ENCODE measurements at places on chromosomes 3 and 15.
A peak's percentile ranks its signal among the peaks of the same experiment; 100 is the strongest.

DNA sequence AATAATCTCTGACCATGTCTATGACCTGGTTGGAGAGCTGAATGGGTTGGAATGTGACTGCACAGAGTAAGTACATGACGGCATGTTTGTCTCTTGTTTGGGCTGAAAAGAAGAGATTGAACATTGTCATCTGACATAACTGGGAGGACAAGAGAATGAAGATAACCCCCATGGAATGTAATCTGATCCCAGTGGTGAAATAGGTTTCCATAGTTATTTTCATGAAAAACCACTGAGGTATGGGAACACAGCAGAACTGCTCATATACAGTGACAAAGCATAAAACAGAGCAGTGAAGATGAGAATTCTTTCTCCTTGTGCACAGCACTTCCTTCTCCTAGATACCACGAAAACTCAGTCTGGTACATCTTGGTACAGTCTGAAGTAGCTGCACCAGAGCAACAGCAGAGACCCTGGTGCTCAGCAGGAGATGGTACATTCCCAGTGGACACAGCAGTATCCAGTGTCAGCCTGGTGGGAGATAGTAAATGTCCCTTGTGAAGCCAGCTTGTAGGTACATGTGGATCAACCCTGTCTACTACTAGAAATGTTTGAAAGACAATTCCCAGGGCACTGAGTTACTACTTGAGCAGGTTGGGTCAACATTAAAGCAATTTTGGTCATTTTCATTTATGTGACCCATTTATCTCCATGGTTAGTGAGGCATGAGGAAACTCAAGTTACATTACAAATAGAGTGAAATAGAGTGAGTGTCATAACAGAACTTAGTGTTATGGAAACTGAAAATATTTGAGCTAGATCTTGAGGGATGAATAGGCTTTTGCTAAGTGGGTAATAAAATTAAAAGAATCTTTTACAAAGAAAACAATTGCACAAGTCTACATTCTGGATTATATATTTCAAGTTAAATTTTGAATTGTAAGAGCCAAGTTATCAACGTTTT, 178.3 kb downstream of the SUCNR1 start:
- no peak for DNase-seq
- H3K4me3 ChIP-seq = no peak overlapping the region

DNA sequence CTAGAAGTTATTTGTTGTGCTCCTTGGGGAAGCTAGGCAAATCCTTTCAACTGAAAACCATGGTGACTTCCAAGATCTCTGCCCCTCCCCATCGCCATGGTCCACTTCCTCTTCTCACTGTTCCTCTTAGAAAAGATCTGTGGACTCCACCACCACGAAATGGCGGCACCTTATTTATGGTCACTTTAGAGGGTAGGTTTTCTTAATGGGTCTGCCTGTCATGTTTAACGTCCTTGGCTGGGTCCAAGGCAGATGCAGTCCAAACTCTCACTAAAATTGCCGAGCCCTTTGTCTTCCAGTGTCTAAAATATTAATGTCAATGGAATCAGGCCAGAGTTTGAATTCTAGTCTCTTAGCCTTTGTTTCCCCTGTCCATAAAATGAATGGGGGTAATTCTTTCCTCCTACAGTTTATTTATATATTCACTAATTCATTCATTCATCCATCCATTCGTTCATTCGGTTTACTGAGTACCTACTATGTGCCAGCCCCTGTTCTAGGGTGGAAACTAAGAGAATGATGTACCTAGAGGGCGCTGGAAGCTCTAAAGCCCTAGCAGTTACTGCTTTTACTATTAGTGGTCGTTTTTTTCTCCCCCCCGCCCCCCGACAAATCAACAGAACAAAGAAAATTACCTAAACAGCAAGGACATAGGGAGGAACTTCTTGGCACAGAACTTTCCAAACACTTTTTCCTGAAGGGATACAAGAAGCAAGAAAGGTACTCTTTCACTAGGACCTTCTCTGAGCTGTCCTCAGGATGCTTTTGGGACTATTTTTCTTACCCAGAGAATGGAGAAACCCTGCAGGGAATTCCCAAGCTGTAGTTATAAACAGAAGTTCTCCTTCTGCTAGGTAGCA, 657 bp downstream of the PATL2 start:
- H3K27ac ChIP-seq = peak overlapping the region; percentile 98
- peaks cover 7% of the 10 kb centered on the region for H3K27me3 ChIP-seq
- peaks cover 65% of the 10 kb centered on the region for H3K36me3 ChIP-seq
- peak overlapping the region; percentile 93 for H3K4me3 ChIP-seq

DNA sequence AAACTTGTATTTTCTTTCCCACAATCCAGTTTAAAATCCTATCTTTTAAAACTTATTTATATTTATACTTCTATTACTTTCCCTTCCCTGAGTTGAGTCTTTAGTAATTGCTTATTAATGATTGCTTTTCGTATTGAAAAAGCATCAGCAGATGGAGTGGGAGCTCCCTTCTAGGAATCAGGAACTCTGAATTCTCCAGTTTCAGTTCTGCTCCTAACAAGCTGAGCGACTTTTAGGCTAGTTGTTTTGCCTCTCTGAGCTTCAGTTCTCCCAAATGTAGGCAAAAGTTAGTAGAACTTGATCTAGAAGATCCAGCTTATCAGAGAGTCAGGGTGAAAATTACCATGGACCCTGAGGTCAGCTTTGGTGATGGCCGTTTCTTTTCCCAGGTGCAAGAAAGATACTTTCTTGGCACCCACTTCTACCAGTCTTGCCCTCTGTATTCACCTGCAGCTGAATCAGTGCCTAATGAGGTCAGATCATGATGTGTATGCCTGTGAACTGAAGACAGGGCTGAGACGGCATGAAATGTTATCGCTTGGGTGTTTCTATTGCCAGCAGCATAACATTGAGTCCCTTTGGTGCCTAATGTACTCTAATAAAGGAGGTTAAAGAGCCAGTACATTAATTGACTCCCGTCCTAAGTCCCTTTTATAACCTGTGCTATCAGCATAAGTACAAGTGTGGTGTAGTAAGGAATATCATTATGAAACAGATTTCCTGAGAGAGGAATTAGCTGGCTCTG, 194.5 kb upstream of the TBC1D5 start:
- no peaks in the 10 kb centered on the region for H3K36me3 ChIP-seq
- H3K4me3 ChIP-seq = no peak overlapping the region
- no peak overlapping the region for H3K27ac ChIP-seq
- DNase-seq = no peak

DNA sequence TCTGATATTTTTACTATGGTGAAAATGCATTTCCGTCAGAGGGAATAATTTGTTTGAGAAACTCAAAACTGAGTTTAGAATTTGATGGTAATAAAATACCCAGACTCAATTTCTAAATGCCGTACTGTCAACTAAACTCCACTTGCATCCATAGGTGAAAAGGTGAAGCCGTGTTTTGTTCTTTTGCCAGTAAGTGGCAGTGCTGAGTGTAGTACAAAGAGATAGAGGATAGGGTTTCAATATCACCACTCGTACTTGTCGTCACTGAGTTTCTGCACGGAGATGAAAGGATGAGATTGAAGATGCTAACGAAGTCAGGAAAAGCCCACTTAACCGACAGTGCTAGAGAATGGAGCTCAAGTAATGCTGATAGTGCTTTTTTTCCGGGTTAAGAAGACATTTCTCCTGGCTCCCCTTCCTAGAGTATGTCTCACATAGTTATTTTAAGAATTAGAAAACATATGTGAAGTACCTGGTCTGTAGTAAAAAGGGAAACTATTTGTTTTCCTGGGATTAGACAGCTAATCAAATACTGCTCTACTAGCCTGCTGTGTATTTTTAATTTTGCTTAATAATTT, 345.1 kb downstream of the IL5RA start:
- H3K4me3 ChIP-seq = no peak overlapping the region
- peaks cover 2% of the 10 kb centered on the region for H3K4me1 ChIP-seq
- DNase-seq = no peak
- H3K27me3 ChIP-seq = no peaks in the 10 kb centered on the region
- no peaks in the 10 kb centered on the region for H3K36me3 ChIP-seq

GRCh38 chr15:101028772-101029438, 109.7 kb downstream of the LRRK1 start:
- no peaks in the 10 kb centered on the region for H3K36me3 ChIP-seq
- H3K27me3 ChIP-seq = peaks cover 7% of the 10 kb centered on the region
- DNase-seq = no peak
- H3K4me3 ChIP-seq = no peak overlapping the region
- H3K27ac ChIP-seq = no peak overlapping the region

GRCh38 chr3:4290272-4290893, 12.8 kb upstream of the SETMAR start:
- no peak overlapping the region for H3K4me3 ChIP-seq
- peaks cover 11% of the 10 kb centered on the region for H3K27me3 ChIP-seq

- no peaks in the 10 kb centered on the region for H3K27me3 ChIP-seq
- H3K4me1 ChIP-seq = peaks cover 14% of the 10 kb centered on the region
- no peaks in the 10 kb centered on the region for H3K36me3 ChIP-seq
- no peak overlapping the region for H3K4me3 ChIP-seq
Observed at GRCh38 chr3:141455603-141456300, 31.1 kb upstream of the RASA2 start.

- no peak overlapping the region for H3K4me3 ChIP-seq
- peaks cover 61% of the 10 kb centered on the region for H3K4me1 ChIP-seq
- H3K36me3 ChIP-seq = peaks cover 8% of the 10 kb centered on the region
- no peaks in the 10 kb centered on the region for H3K27me3 ChIP-seq
- no peak for DNase-seq
- H3K27ac ChIP-seq = peak overlapping the region; percentile 10
Observed at GRCh38 chr15:90820481-90820880, 47.9 kb upstream of the FURIN start.

DNA sequence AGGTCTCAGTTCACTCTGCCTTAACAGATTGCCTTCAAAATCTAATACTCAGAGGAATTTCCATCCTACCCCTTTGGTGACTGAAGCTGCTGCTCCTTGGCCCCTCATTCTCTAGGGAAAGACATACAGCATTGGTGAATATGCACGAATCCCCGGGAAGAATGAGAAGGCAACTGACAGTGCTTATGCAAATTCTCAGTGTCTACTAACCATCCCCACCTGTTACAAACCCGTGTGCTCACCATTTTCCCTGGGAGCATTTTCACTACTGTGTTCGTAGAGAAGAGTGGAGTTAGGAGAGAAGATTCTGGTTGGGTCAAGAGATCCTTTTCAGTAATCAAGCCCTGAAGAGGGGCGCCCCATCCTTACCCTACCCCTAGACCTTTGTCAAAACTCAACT, 37.7 kb downstream of the SYNM start:
- no peak overlapping the region for H3K4me3 ChIP-seq
- DNase-seq = no peak
- H3K36me3 ChIP-seq = no peaks in the 10 kb centered on the region
- no peaks in the 10 kb centered on the region for H3K27me3 ChIP-seq
- no peaks in the 10 kb centered on the region for H3K4me1 ChIP-seq

GRCh38 chr3:171970301-171970788, 69.0 kb upstream of the FNDC3B start:
- H3K4me3 ChIP-seq = no peak overlapping the region
- DNase-seq = no peak
- no peak overlapping the region for H3K27ac ChIP-seq
- no peaks in the 10 kb centered on the region for H3K36me3 ChIP-seq
- H3K27me3 ChIP-seq = no peaks in the 10 kb centered on the region
- H3K4me1 ChIP-seq = peaks cover 8% of the 10 kb centered on the region

GRCh38 chr3:151426341-151426657, 34.6 kb downstream of the IGSF10 start:
- no peaks in the 10 kb centered on the region for H3K27me3 ChIP-seq
- no peak overlapping the region for H3K27ac ChIP-seq
- H3K4me3 ChIP-seq = no peak overlapping the region
- H3K4me1 ChIP-seq = peaks cover 5% of the 10 kb centered on the region
- H3K36me3 ChIP-seq = no peaks in the 10 kb centered on the region

- no peak for DNase-seq
- peaks cover 70% of the 10 kb centered on the region for H3K27me3 ChIP-seq
- peaks cover 15% of the 10 kb centered on the region for H3K4me1 ChIP-seq
- no peak overlapping the region for H3K27ac ChIP-seq
- H3K4me3 ChIP-seq = peak overlapping the region; percentile 78
- no peaks in the 10 kb centered on the region for H3K36me3 ChIP-seq
Observed at GRCh38 chr3:98734306-98734705, 28.8 kb upstream of the ST3GAL6 start.

- no peak overlapping the region for H3K27ac ChIP-seq
- no peak overlapping the region for H3K4me3 ChIP-seq
- peaks cover 10% of the 10 kb centered on the region for H3K4me1 ChIP-seq
- H3K27me3 ChIP-seq = peaks cover 15% of the 10 kb centered on the region
- H3K36me3 ChIP-seq = no peaks in the 10 kb centered on the region
Observed at GRCh38 chr3:119310071-119310470, 15.9 kb downstream of the ARHGAP31 start.

- no peak overlapping the region for H3K27ac ChIP-seq
- H3K4me3 ChIP-seq = no peak overlapping the region
- peaks cover 3% of the 10 kb centered on the region for H3K27me3 ChIP-seq
- H3K36me3 ChIP-seq = no peaks in the 10 kb centered on the region
Observed at GRCh38 chr3:13483286-13483685, 3.2 kb downstream of the HDAC11 start.

GRCh38 chr15:74464216-74464615, 3.3 kb upstream of the UBL7 start:
- peaks cover 19% of the 10 kb centered on the region for H3K36me3 ChIP-seq
- peak overlapping the region; percentile 29 for H3K27ac ChIP-seq
- DNase-seq = no peak
- no peaks in the 10 kb centered on the region for H3K27me3 ChIP-seq

- no peaks in the 10 kb centered on the region for H3K4me1 ChIP-seq
- no peak for DNase-seq
- H3K27me3 ChIP-seq = peaks cover 5% of the 10 kb centered on the region
- H3K4me3 ChIP-seq = no peak overlapping the region
- no peak overlapping the region for H3K27ac ChIP-seq
- H3K36me3 ChIP-seq = no peaks in the 10 kb centered on the region
Observed at GRCh38 chr3:159828542-159828943, 160.1 kb upstream of the IL12A start.

DNA sequence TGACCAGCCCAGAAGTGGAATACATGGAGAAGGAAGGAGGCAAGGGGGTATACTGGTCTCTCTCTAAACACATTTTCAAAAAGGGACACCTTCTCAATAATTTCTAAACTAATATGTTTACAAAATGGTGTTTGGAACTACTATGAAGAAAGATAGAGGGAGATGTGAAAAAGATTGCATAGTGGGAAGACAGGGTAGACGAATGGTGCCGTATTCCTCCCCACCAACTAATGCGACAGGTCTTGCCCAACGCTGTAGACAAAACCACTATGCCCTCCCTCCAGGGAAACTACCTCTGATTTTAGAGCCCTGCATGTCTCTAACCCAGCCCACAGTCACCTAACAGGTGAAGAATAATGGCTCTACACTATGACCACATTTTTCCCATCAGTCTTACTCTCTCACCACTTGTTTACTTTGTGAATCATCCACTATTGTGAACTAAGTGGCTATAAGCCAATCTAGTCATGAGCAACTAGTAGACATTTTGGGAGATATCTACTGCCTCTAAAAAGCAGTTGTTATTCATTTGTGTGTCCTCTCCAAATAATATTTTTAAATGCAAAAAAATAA, 108.2 kb upstream of the UBE2E2 start:
- H3K4me3 ChIP-seq = no peak overlapping the region
- no peaks in the 10 kb centered on the region for H3K27me3 ChIP-seq
- no peak for DNase-seq
- H3K36me3 ChIP-seq = no peaks in the 10 kb centered on the region
- H3K4me1 ChIP-seq = no peaks in the 10 kb centered on the region
- H3K27ac ChIP-seq = no peak overlapping the region

Measured in T-helper 2 cell treated with Interferon-gamma antibody and Interleukin-4, amounts not matched to agents 5 μg/mL and 100 μg/mL, for 36 hours (primary cell).